NCI-H1930 (cell line): ENCODE measurements at places on chromosomes 12 and 14.

DNA sequence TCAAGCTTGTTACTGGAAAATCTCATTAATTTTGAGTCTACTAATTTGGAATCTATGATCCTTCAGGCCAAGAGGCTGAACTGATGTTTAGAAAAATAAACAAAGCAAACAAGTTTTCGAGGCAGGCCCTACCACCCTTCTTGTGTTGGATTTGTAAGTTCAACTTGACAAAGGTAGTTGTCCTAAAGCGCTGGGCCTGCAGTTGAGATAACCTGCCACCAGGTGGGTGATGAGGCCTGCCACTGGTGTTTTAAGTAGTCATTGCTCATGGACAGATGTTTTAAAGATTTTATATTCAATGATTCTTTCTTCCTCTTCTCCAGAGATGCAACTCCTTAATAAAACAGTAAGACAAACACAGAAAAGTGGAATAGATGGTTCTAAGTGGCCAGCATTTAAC, 19.4 kb downstream of the ACVRL1 start:
- no peak for DNase-seq

DNA sequence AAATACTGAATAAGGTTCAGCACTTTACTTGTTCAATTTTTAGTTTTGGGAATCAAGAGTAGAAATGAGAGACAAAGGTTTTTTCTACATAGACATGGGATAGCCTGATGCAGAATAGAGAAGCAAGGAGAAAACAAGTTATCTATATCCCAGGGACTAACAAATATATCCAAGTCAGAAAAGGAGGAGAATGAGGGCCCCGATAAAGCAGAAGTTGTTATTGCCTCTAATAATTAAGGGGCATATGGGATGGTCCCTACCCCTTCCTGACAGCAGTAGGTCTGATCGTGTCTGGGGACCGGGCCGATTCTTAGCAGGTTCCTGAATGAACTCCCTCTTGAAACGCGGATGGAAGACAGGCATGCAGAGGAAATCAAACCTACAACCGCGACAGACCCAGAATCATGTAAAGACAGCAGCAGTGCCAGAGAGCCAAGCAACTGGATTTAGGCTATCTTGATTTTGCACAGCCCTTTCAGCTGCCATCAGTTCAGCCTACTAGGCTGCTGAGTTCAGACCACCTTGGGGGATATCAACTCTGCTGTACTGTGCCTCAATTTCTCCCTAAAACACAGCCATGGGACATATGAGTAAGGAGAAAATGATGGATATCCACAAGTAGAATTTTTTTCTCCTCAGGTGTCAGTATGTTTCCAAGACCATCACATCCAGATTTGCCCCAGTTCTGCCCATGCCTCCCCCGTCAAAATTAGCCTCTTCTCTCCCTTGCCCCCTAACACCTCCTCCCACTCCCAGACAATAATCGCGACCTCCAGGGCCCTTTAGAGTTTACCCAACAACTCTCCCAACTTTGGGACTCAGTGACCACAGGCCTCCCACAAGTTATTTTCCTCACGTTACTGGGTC, 706 bp downstream of the PRMT5 start:
- DNase-seq: no peak

DNA sequence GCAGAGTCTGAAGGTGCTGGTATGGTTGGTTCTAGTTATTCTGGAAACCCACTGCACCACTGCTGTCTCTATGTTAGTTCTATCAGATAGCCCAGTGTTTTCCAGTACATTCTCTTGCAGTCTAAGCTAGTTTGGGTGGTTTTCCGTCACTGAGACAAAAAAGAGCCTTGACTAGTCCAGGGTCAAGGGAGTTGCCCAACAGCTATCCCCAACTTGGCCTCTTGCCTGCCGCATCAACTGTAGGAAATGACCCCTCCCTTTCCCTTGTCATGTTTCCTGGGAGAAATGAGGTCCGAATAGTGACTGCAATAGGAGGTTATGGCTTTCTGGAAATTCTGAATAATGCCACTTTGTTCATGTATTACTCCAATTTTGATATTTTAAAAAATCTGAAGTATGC, 160.4 kb downstream of the EFCAB11 start:
- no peak for DNase-seq

- no peak for DNase-seq
These were observed 60.6 kb downstream of the ARL6IP4 start for GRCh38 chr12:123041042-123041531.

GRCh38 chr12:3775385-3776035, 22.6 kb upstream of the CRACR2A start:
- no peak for DNase-seq

- peak; percentile 71 for DNase-seq
These were observed 678 bp downstream of the RPS6KA5 start for GRCh38 chr14:91059576-91060350.

DNA sequence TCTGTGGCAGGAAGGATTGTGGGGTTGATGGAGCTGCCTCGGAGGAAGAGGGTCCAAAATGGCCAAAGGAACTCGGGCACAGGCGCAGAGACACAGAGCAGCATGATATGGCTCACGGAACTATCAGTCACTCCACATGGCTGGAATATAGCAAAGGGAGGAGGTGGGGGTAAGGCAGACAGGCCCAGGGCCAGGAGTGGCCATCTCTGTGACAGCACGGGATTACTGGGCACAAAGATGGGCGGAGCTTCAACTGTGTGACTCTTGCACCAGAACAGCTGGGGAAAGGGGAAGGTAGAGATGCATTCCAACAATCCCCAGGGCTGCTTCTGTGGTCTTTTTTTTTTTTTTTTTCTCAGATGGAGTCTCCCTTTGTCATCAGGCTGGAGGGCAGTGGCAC, 24.8 kb upstream of the EML1 start:
- no peak for DNase-seq

GRCh38 chr12:40970320-40970907, 217.7 kb upstream of the PDZRN4 start:
- peak; percentile 26 for DNase-seq

- no peak for DNase-seq
These were observed 91.4 kb downstream of the CHGA start for GRCh38 chr14:93014058-93015023.

GRCh38 chr12:6613776-6614512, 6.8 kb upstream of the CHD4 start:
- DNase-seq: peak; percentile 94

DNA sequence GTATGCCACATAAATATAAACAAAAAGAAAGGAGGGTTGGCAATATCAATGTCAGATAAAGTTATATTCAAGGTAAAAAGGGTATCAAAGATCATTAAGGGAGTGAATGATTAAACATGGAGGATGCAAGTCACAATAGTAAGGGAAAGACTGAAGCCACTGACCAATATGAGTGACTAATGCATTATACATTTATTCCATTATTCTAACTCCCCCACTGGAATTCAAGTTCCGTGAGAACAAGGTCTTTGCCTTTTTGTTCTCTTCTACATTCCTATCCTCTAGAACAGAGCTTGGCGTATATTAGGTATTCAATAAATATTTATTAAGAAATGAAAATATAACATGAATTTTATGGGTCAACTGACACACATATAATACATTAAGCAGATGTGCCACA, 30.7 kb downstream of the MAP4K5 start:
- no peak for DNase-seq

DNA sequence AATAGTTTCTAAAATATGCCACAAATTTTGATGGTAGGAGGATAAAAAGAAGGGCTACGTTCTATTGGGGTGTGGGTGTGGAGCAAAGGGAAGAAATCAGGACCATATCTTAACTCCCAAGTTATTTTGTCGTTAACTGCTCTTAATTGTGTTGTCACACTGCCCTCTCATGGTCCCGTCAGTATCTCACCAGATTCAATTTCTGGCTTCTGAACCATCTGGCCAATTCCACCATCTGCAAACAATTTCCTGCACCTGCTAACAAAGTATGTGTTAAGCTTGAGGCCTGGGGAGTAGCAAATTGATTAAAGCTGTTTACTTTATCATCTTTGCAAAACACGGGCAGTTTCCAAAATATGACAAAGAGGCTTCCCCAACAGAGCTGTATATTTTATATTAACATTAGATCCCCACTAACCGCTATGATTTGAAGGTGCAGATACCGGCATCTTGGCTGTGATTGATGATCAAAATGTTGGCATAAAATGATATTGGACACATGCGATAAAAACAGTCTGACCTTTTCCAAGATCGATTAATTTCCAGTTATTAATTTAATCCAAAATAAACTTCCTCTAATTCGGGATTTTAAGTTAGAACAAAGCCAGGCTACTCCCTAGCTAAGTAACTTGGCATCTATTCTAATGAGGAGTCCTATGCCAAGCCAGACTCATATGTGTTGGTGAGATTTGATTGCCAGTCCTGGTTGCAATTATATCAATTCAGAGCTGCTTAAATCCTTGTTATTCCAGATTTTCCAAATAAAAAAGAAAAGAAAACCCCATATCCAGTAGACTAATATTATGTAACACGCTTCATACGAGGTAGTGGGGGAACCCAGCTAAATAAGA, 6.9 kb upstream of the DNM1L start:
- DNase-seq: peak; percentile 59

DNA sequence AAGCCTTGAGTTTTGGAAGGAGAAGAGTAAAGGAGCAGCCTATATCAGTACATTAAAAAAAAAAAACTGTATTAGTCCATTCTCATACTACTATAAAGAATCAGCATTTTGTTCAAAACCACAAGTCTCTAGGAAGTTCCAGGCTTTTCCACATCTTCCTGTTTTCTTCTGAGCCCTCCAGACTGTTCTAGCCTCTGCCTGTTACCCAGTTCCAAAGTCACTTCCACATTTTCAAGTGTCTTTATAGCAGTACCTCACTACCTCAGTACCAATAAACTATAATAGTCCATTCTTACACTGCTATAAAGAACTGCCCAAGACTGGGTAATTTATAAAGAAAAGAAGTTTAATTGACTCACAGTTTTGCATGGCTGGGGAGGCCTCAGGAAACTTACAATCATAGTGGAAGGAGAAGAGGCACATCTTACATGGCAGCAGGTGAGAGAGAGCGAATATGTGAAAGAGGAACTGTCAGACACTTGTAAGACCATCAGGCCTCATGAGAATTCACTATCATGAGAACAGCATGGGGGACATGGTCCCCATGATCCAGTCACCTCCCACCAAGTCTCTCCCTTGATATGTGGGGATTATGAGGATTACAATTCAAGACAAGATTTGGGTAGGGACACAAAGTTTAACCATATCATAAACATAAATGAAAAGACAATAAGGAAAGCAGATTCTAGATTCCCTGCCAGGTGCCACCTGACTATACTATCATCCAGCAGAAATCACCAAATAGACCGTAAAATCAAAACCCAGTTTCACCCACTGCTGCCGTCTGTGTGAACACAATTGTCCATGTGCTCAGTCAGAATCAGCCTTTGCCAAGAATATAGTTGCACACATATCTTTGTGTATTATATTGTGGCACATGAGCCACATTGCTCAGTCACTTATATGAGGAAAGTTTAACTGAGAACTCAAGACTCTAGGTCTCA, 27.8 kb downstream of the TOGARAM1 start:
- no peak for DNase-seq

- DNase-seq: no peak
These were observed 23.4 kb downstream of the KIF26A start for GRCh38 chr14:104161602-104162367.

GRCh38 chr12:75707983-75708382, 196.6 kb upstream of the KRR1 start:
- DNase-seq: no peak

DNA sequence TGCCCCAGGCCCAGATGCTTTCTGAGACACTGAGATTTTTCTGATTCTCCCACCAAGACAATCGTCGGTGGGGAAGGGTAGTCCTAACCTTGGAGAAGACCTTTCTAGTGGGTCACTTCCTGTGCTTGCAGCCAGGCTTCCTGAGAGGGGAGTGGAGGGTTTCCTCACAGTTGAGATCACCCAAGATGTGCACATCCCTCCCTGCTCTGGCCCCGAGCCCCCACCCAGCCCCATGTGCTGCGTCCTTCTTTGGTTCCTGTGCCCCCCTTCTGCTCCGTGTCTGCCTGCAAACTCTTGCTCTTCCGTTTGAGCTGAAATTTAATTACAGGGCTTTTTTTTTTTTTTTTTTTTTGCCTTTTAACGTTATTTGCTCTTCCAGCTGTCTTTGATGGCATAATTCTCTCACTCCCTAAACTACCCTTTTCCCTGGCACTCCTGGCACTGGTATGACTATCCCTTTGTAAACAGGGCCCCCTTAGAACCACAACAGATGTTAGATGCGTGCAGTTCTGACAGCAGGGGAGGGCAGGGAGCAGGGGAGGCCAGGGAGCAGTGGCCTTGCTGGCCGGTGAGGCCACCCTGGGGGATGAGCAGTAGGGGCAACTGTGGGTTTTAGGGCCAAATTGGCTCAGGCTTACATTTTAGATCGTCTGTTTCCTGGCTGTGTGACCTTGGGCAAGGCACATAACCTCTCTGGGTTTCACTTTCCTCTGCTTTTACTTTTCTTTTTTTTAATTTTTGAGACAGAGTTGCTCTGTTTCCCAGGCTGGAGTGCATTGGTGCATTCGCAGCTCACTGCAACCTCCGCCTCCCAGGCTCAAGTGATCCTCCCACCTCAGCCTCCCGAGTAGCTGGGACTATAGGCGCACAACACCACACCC, 144.5 kb downstream of the PHETA1 start:
- no peak for DNase-seq

DNA sequence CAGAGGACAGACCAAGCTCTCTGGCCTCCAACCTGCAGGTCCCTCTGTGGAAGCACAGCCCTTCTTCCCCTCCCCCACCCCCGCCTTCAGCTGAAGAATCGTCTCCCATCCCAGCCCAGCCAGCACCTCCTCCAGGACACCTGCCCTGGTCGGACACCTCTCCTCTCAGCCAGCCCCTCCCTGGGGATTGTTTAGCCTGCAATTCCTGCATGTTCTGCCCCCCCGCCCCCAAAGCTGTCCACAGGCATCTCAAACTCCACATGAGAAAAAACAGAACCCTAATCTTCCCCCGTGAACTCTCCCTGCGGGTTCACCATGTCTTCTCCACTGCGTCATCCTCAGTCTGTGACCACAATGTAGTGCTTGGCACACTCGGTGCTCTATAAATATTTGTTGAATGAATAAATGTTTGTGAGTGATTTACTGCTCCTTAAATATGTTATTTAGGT, 24.1 kb downstream of the PRIMA1 start:
- DNase-seq: no peak

DNA sequence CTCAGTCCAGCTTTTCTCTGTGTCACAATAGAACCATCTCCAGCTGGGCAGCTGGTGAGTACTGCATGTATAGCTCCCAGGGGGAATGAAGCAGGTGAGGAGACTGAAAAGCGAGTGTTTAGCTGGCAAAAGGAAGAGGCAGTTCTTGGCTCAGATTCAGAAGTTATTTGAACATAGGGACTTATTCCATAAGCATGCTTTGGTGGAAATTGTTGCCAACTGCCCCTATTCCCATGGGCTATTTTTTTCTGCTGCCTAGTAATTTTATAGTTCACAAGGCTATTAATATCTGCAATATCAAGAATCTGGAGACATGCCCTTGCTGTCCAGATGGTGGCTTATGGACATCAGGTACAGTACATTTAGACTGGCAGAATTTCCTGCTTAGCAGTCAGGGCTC, 1112.7 kb downstream of the LRFN5 start:
- DNase-seq: peak; percentile 90

DNA sequence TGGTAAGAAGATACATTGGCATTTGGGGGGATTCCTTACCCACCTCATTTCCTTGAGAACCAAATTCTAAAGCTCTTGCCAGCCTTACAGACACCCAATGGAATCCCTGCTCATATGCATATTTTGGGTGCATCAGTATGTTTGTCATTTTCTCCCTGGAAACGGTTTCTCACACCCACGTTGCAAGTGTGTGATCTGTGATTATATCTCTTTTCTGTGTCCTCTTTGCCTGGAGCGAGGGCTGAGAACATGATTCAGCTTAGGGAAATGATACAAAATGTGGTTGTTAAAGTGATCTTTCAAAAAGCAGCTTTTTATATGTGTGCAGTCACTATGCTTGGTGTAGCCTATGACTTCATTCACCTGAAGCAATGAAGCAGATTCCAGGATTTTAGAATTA, 52.0 kb downstream of the KCNMB4 start:
- no peak for DNase-seq
